ENCODE measurements at places on chromosomes 11 and 22.

DNA sequence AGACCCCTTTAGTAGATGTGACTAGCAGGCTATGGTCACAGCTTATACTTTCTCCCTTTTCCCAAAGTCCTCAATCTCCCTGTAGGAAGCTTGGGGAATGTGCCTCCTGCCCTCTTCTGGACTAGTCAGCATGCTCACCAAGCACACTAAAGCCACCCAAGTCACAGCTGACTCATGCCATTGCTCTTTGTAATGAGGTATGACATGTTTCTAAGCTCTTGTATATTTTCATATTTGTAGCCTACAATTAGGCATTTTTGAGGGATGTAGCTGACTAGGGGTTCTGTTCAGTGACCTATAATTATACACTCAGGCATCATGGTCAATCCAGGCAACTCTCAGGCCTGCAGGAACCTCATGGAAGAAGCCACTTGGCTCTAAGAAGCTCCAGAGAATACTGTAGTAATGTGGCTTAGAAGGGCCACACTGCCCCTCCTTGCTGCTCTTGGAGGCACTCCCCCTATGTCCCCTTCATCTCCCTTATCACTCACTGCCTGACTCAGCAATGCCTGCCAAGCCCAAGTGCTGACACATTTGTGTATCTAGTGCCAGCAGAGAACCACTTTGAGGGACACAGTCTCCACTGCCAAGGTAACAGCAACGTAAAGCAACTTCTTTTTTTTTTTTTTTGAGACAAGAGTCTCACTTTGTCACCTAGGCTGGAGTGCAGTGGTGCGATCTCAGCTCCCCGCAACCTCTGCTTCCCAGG lies 86.2 kb downstream of the RPL27A start:
- no peak for DNase-seq

DNA sequence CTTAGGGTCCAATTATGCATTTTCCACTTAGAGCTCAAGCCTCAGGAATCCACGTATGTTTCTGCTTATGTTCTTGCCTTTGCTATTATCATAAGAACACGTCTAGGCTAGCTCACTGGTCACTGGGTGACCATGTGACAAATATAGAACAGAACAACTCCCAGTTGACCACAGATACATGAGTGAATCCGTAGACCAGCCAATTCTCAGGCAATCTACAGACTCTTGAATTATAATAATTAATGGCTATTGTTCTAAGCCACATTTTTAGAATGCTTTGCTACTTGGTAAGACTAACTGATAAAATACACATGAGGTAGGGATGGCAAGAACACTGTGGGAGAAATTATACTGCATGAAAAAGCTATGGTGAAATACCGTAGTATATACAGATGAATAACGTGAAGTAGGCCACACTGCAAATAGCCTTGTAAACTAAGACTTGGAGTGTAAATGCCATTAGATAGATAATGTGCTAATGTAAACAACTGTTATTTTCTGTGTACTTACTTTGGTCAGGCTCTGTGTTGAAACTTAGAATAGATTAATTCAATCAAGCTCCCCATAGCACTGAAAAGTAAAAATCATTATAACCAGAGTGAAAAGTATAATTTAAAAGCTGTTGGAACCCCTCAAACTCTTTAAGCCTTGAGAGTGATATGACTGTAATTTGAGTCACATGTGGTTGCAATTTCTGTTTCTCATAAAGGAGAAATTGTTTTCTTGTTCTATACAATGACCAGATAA lies 366.2 kb upstream of the CCDC179 start:
- no peak for DNase-seq

GRCh38 chr11:69892986-69893555 lies 73.9 kb upstream of the FGF3 start:
- DNase-seq = no peak

GRCh38 chr11:13043912-13044628 lies 35.0 kb downstream of the RASSF10 start:
- no peak for DNase-seq

DNA sequence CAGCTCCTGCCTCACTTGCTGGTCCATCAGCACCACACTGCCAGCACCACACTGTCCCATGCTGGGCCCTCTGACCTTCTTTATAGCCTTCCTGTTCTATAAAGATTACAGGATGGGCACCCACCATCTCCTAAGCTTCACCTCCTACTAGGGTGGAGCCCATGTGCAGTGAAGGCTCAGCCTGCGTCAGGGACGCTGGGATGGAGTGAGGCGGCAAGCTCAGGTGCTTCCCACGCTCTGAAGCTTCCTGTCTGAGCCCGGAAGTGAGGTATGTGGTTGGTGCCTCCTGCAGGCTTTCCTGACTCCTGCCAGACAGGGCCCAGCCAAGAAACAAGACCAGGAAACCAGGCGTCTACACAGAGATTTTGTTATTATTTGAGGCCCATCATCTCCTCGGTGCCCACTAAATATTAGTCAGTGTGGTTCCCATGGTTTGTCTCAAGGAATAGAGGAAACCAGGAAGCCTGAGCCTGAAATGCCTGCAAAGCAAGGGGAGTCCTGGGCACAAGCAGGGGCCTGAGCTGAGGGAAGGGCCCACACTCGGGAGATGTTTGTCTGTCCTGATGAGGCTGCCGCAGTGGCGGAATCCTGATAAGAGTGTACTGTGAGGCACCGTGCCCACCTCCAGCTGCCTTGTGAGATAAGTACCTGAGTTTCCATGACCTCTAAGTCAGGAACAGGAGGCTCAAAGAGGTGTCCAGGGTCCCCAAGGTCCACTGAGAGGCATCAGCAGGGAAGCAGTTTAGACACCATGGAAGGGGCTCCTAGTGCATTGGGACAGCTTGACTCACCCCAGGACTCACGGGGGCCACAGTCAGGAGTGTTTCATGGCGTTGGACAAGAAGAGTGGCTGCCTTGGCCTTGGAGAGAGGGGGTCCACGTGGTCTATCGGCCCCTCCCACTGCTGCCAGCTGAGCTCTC lies 22.0 kb downstream of the RSPH14 start:
- DNase-seq = no peak

GRCh38 chr22:35313311-35314121 lies 13.8 kb downstream of the TOM1 start:
- peak; percentile 54 for DNase-seq

DNA sequence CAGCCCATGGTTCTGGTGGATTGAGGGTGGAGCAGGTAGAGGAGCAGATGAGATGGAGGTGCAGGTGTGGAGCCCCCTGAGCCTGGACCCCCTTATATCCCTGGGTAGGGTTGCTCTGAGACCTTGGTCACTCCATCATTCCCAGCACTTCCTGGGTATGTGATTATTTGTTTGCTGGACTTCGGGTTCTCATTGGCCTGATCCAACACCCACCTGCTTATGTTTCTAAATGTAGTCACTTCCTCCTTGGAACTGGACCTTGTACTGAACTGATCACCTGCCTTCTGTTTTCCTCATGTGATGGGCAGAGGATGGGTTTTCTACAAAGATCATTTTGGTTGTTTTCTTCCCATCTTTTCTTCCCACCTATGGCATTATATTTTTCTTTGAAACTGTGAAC lies at the start of gene KRTAP5-4:
TSS of gene KRTAP5-4 (minus strand) at position 53 of the 400 bp plus-strand sequence. CDS start at position 8, 45 bp downstream.
- DNase-seq = no peak

GRCh38 chr22:47190276-47190956 lies 428.0 kb downstream of the TBC1D22A start:
- no peak for DNase-seq

DNA sequence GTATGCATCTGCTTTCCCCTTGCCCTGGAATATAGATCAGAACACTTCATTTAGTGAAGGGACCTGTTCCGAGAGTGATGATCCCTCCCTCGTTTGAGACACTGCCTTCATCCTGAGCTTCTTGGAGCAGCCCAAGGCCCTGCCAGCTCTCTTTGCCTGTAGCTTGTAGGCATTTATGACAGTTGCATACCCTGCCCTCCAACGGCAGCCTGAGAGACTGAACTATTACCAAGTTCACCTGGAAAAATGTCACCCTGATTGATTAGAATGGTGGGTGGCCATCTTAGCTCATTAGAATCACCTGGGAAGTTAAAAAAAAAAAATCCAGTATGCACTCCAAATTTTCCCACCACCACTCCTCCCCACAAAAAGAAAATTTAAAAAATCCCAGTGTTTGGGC lies 1.5 kb downstream of the MICAL3 start:
- DNase-seq = no peak

GRCh38 chr11:17414992-17415391 lies 26.5 kb upstream of the KCNJ11 start:
- DNase-seq = no peak

DNA sequence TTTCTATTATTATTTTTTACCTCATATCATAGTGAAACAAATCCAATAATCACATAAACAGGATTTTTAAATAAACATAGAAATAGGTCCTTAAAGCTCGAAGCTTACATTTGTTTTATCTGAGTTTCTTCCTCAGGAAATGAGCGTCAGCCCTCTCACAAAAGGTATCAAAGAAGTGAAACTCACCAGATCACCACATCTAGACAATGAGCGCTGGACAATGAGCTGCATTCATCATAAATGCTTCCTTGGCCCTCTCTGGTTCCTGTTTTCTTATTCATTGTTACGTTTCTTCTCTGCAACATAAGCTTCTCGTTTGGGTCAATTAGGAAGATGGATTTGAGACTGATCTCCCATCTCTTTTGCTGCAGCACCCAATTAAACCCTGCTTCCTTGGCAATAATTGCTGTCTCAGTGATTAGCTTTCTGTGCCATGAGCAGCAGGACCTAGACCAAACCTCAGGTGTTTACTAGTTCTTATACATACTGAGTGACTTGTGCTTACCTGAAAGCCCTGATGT lies 649.9 kb upstream of the LUZP2 start:
- no peak for DNase-seq

DNA sequence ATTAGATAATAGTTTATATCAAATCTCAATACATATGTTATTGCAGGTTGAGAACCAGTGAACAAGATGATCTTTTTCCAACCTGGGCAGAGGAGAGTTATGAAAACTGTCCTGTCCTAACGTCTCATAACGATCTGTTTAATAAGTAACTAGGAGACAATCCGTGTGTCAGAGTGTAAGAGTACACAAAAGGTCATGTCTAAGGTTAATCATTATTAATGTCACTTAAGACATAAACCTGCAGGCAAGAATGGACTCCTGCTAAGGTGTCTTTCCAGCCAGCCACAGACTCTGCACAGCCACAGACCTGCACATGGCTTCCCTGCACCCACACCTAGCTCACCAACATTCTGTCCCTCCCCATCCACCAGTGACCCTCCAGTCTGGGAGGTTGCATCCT lies 10.1 kb downstream of the SLC5A4 start:
- DNase-seq = no peak
